ENCODE measurements at places on chromosomes 16 and 17.

DNA sequence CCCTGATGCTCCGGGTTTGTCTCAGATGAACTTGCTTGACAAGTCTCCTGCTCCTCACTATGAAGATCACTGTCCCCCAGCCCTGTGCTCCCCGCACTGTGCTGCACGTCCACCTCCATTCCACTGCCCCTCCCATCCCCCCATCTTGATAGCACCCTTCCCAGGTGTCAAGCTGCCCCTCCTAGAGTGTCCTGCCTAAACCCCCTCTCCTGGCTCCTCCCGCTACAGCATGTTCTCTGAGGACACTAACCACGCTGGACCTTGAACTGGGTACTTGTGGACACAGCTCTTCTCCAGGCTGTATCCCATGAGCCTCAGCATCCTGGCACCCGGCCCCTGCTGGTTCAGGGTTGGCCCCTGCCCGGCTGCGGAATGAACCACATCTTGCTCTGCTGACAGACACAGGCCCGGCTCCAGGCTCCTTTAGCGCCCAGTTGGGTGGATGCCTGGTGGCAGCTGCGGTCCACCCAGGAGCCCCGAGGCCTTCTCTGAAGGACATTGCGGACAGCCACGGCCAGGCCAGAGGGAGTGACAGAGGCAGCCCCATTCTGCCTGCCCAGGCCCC lies 18.5 kb downstream of the DEXI start:
- no peak for DNase-seq

DNA sequence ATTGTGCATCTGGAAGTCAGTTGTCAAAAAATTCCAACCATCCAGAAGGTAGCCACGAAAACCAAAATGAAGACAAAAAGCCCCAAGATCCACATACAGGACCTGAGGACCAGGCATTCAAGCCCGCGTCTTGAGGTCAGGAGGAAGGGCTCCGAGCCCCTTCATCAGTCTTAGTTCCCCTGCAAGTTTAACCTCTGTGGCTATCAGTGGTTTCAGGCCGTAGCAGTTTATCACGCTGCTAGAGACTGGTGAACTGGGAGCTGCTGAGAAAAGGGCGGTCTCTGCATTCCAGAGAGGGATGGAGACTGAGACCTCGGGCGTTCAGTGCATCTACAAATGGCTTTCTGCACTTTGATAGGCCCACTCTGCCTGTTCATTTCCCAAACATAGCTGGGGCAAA lies 70.6 kb downstream of the IRF8 start:
- DNase-seq: no peak

GRCh38 chr17:81551458-81552243 lies 502 bp downstream of the FAAP100 start:
- peak; percentile 61 for DNase-seq

DNA sequence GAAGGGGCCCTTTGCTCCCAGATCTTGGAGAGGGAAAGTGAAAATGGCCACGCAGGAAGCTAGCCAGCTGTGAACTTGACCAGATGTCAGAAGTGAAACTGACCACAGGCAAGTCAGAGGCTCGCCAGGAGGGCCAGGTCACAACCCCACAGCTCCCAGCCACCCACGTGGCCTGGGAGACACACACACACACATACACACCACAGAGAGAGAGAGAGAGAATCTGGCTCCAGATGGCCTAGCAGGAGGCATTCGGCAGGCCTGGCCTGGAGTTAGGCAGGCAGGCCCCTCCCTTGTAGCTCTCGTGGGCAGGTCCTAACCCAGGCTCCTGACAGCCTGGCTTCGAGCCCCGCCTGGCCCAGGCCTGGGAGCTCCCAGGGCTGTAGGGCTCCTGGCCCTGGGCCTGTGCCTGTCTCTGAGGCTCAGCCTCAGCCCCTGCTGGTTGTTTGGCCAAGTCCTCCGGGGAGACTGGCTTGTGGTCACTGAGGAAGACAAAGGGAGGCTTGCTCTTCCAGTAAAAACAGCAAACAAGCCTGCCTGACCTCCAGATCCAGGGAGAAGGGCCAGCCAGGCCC lies 20.2 kb downstream of the NGFR start:
- peak; percentile 85 for DNase-seq

- no peak for DNase-seq
Observed at GRCh38 chr17:33055746-33056145, 64.1 kb downstream of the SPACA3 start.

- DNase-seq: peak; percentile 72
Observed at GRCh38 chr16:84062734-84063640, 20.4 kb upstream of the SLC38A8 start.

DNA sequence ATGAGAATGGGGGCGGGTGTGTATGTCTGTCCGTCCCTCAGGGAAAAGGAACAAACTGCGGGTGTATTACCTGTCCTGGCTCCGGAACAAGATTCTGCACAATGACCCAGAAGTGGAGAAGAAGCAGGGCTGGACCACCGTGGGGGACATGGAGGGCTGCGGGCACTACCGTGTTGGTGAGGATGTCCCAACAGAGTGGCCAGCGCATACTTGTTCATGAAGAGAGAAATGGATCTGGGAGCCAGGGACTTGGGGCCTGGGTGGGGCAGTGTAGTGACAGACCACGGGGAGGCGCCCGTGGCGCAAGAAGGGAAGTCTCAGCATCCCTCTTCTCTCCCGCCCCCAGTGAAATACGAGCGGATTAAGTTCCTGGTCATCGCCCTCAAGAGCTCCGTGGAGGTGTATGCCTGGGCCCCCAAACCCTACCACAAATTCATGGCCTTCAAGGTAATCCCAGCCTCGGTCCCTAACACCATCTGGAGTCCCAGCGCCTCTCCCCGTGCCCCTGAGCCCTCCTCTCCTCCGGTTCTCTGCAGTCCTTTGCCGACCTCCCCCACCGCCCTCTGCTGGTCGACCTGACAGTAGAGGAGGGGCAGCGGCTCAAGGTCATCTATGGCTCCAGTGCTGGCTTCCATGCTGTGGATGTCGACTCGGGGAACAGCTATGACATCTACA lies 3.5 kb upstream of the C17orf107 start:
- DNase-seq: no peak

DNA sequence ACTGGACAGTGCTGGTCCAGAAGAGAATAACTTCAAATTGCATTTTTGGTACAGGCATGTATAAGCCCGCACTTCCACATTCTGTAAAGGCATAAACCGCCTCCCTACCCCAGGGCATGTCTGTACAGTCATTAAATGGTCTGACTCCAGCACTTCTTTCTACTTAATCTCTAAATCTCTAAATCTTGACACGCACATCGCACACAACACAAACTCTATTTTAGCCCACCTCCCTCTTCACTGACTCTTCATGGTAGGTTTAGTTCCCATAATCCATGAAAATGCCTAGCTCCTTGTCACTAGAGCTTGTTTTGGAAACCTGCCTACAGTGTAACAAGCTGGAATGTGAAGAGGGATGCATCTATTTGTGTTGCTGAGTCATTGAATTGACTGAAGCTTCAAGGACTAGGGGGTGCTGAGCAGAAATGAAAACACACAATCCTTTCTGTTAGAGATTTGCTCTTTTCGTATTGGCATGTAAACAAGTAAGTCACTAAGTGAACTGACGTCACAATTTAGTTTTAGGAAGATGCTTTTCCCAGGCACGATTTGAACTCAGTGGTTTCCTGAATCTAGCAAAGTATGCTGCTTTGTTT lies 1.6 kb upstream of the DUSP14 start:
- DNase-seq: peak; percentile 41

- no peak for DNase-seq
Observed at GRCh38 chr17:57462007-57462579, 205.8 kb downstream of the MSI2 start.

- DNase-seq: no peak
Observed at GRCh38 chr17:2366747-2367494, 29.6 kb downstream of the SGSM2 start.

DNA sequence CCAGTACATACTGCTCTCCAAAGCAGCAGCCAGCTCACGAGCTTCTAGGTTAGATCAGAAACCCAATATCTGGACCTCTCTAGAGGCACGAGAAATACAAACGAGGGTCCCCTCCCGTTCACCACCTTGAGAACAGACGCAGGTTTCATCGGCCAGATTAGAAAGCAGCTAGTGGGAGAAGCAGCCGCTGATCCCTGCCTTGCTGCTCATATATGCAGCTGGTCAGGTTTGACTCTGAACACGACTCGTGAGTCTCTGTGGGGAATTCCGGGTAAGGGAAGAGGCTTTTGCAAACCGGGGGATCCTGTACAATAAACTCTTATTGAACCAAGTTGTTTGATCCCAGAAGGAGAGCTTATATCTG lies 1.6 kb downstream of the VAT1L start:
- no peak for DNase-seq

- no peak for DNase-seq
Observed at GRCh38 chr17:33080091-33080490, 88.4 kb downstream of the SPACA3 start.

DNA sequence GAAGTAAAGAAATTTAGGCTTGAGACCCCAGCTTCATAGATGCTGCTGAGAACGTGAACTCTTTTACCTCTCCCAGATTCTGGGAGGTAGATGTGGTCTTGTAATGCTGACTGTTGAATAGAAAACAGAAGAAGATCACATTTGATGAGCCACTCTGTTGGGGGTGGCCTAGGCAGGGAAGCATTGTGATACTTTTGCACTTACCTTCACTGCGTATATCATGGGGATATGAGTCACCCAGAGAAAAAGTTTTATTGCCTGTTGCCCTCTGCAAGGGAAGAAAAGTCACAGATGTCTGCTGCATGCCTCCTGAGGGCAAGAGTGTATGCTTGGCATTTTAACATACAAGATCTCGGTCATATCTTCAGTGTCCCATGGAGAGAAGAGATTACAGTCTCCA lies 365.4 kb downstream of the SNX29 start:
- no peak for DNase-seq

DNA sequence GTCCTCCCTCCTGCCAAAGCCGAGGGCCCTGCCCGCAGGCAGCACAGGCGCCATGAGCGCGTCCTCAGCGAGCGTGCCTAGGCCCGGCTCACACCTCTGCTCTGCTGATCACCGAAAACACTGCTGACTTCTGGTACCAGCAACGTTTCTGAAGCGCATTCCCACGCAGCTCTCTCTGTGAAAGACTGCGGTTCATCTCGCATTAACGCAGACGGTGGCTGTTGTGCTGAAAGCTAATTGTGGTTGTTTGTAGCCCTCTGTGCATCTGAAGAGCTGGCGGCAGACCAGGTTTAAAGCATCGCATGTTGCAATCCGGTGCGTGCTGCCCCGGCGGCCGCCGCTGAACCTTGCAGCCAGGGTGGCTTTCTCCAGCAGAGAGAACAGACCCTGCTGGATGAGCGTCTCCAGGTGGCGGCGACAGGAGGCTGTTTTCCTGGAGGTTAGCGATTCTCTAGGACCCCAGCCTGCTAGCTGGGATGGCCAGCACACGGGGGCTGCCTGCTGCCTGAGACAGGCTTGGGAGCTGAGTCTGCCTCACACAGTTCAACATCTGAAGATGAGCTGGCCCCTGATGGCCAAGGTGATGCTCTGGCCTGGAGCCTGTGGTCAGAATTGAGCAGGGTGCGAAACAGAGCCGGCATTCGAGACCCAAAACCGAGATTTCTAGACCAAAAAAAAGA lies 49.8 kb upstream of the CHMP6 start:
- no peak for DNase-seq

DNA sequence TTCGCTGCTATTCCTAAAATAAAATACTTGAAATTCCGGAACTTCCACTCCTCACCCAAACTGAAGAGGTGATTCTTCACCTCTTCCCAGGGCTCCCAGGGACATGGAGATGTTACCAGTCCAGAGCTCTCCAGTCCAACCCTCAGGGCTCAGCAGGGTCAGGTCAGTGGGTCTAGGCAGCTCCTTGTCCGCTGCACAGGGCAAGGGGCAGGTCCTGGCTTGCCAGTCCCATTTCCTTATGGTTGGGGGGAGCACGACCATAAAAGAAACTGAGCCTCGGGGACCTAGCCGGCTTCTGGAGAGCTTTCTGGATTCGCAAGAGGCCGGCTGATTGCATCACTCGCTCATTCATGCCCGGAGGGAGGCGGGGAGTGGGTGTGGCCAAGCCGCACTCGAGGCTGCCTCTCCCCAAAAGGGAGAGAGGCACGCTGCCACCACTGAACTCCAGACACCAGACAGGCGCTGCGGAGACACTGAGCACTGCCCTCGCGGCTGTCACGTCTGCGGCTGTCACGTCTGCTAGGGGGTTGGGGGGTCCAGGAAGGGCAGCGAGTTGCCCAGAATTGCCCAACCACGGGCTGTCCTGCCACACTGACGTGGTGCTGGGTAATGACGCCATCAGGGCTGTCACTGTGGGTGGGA lies 15.8 kb downstream of the SLC7A5 start:
- DNase-seq: peak; percentile 94

DNA sequence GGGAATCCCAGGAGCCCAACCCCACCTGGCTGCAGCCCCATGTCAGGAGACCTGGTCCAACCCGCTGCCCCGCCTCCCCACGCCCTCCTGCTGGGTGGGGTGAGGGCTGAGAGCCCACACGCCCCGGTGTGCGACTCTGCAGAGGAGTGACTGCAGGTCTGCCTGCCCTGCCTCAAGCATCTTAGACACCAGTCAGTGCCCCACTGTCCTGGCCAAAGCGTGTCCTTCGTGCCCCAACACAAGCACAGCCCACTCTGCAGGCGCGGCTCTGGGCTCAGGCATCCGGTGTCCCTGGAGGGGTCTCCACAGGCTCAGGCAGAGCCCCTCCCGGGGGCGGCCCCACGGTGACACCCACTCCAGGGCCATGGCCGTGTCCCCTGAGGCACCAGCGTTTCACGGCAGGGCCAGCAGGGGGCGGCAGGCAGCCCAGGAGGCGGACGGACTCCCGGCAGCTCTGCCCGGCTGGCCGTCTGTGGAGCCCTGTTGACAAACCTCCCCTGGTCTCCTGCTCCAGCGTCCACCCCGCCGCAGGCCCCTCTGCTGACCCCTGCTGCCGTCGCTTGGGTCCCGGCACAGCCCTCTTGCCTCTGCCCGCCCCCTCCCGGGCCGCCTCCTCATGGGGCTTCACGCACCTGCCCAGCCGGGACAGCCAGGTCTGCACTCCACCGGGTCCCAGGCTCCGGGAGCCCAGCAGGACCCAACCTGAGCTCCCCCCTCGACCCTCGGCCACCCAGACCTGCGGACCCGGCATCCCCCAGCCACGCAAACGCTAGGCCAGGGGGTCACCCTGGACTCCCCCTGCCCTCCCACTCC lies 8.6 kb upstream of the UBE2I start:
- DNase-seq: peak; percentile 92

DNA sequence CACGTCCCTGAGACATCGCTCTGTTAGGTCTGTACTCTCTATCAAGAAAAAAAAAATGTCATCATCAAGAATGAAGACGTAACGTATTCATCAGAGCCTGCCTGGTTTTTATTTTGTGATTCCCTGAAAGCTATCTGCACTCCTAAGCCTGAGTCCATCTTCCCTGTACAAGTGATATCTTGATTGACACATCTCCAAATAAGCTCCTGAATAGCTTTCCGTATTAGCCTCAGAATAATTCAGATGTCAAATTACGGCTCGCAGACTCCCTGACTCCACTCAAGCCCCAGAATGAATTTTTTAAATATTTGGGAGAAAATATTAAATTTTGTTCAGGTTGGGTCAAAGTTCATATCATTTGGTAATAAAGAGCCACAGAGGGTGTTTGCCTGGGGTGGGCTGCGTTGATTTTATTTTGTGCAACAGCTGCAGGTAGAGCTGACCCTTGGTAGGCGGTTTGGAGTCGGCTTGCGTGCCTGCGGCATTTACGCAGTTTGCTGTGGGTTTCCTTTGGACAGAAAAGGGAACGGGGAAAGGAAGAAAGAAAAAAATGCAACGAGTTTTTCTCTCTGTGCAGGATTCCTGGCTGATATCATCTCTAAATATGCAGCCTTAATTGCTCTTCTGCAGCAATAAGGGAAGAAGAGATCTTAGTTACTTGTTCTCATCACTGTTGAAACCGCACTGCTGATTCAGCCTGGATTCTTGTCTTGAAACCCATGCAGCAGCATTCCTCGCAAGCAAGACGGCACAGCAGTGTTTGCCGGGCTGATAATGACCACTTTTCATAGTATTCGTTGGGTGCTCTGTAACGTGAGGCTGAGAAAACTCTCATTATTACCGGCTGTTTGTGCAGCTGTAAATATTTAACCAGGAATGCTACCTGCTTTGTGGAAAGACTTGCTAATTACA lies 114.7 kb downstream of the IRX3 start:
- DNase-seq: no peak
